ENCODE measurements at places on chromosomes 11 and 22. TPM values are rescaled to one million over a fixed set of nuclear protein-coding genes. Genes with fewer than 3 reads are reported as not detected.

DNA sequence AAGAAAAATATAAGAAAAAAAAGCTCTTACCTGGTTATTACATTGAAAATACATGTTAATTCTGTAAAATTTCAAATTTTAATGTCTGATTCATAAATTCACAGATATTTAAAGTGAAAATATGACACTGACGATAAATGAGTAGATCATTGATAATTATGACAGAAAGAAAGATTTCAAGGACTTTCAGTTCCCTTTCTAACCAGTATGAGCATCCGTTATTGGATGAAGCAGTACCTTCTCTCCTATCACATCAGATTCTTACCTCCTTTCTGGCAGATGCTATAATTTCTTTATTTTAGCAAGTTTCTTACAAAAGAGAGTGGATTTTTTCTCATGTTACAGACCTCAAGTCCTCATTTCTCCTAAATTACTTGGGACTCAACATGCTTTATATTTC, 847.3 kb downstream of the JRKL start:
- DNase-seq: no peak

DNA sequence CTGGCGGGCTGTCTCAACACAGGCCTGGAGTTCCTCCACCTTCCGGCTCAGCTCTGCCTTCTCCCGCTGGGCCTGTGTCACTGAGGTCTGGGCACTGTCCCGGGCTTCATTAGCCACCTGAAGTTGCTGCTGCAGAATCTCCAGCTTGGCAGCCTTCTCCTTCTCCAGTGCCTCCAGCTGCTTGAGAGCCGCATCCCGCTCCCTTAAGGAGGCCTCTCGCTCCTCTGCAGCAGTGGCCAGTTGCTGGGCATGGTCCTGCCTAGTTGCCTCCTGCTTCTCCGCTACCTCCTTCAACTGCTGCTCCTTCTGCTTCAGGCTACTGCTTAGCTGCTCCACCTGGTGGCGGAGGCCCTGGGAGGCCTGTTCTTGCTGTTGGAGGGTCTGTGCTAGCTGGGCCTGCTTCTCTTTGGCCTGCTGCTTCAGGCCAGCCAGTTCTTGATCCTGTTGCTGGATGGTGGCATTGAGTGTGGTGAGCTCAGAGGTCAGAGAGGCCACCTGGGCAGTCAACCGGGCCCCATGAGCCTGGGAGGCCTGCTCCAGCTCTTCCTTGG, 16.9 kb downstream of the IL18BP start:
- peak; percentile 47 for DNase-seq

DNA sequence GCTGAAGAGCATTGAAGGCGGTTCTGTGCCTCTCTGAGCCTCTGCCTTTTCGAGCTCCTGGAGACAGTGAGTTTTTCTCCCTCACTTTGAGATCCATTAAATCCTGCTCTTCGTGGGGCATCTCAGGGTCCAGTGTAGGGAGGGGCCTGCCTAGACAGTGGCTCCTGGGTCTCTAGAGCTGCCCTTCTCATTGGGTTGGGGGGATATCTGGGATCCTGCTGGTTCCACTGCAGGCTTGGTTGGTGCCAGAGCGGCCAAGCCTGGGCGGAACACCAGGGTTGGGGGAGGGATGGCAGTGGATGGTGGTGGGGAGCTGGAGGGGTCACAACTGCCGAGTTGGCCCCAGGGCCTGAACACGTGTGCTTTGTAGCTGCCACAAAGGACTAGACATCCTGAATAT, 52.2 kb upstream of the CARS1 start:
- no peak for DNase-seq

The VSIG10L2 gene
- not detected for total RNA-seq

The CCDC157 gene
- 12.9 TPM for total RNA-seq
